ENCODE measurements at places on chromosomes 3 and 15. TPM values are rescaled to one million over a fixed set of nuclear protein-coding genes. Genes with fewer than 3 reads are reported as not detected.

GRCh38 chr3:42490243-42490642 lies 12.2 kb upstream of the VIPR1 start:
- DNase-seq: peak; percentile 69

DNA sequence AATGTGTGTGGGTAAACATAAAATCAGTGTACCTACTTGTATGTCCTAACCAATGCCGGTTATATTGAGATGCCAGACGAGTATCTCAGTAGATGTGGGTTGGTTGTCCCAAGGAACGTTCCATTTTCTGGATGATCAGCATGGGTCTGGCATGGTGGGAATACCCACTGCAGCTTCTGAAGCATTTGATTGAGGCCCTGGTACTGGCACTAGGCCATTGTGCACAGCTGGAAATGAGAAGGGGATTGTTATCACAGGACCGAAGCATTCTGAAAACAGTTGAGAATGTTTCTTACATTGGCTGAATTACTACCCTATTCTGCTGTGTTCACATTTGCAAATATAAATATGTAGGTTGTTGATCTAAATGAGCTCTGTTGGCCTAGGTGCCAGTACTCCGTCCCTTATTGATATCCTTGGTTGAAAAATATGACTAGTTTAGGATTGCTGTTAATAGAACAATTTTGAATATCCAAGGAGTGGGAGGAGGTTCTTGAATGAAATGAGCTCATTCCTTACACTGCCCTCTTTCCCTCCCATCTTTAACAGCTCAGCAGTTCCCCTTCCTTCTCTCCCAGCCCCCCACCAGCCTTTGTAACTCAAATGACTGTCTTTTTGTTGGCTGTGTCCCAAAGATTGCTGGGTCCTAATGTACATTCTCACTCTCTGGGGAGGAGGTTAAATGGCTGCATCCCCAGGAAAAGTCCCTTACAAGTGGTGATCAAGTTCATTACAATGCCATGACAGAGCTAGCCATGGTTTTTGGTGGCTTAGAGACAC lies 293.3 kb upstream of the TPM1 start:
- no peak for DNase-seq

CFAP92 gene
- 0.06 TPM for total RNA-seq

DNA sequence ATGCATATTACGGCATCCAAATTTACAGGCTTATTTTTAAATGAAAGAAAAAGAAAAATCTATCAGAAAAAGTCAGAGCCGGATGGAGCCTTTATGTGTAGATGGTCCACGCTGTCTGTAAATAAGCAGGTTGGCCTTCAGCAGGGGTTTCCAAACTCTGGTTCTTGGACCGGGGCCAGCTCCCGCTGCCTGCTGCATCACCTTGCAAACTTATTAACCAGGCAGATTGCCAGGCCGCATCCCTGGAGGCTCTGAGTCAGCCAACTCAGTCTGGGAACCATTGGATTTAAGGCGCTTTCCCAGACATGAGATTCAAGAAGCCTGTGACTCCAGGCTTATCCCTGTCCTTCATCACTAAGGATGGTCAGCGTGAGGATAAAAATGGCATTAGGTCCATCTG lies 212.4 kb downstream of the OPA1 start:
- DNase-seq: peak; percentile 96

RTP3 gene
- 0.41 TPM for total RNA-seq

TMC3 gene
- total RNA-seq: not detected

SLC22A13 gene
- not detected for total RNA-seq

DNA sequence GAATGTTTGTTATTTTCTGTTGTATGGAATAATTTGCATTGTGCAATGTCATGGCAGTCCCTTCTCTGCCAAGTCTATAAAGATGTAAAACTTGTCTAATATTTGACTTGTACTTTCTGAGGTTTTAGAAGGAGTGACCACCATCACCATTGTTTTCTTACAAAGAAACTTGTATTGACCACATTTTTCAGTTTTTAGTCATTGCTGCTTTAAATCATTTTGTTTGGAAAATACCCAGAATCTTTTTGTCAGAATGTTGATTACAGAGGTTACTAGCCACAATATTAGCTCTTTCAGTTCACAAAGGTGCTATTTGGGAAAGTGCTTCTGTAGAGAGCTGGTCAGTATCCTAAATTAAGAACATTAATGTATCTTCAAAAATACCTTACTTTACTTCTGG lies 532.4 kb upstream of the GBE1 start:
- DNase-seq: no peak

- peak; percentile 69 for DNase-seq
Measured at GRCh38 chr3:157475921-157476414, 27.2 kb downstream of the VEPH1 start.

GRCh38 chr3:27392950-27393679 lies 23.9 kb upstream of the NEK10 start:
- no peak for DNase-seq

GPR171 gene
- not detected for total RNA-seq

TTC21A gene
- 0.35 TPM for total RNA-seq

GRCh38 chr3:112746675-112747280 lies 99.9 kb downstream of the CD200R1L start:
- no peak for DNase-seq

DNA sequence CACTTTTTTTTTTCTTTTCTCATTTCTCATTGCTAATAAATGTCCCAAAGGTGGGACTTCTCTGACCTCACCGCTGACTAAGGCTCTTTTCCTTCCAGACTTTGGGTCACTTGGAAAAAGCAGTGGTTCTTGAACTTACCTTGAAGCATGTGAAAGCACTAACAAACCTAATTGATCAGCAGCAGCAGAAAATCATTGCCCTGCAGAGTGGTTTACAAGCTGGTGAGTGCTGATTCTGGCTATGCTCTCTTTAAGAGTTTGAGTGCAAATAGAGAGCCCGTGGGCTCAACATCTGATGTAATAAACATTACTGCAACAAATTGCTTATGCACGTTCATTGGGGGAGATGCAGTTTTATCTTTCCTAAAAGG lies 2.0 kb downstream of the BHLHE40 start:
- no peak for DNase-seq

MUC4 gene
- not detected for total RNA-seq

DNA sequence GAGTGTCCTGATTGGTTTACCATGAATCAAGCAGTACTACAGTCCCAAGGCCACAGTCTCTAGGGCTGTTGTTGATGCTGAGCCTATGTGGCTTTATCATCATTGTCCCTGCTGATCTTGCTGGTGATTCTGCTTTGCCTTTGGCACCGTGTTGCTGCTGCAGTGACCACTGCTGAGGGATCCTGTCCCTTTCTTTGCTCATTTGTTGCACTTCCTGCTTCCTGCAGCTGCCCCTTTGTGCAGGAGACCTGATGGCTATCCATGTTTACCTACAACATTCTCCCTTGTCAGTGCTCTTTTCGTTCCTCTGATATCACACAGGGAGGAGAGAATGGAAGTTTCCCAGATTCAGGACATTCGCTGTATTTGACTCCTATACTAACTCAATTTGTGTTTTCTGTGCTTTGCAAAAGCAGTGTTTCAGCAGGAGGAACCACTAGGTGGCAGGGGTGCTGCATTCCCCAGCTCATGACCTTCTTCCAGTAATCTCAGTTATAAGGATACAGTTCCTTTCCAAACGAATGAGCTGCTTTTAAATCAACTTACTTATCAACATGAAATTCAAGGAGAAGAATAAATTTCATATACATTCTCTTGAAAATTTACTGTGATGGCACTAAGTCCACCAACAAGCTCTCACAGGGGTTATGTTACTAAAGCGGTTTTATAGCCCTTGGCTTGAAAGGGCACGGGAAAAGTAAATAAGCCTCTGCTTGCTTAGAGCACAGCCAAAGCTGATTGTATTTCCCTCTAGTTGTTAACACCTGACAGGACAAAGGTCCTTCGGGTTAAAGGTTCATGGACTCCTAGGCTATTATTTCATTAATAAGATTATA lies 9.7 kb upstream of the THUMPD3 start:
- peak; percentile 61 for DNase-seq

LYZL4 gene
- total RNA-seq: not detected

GRCh38 chr3:58799271-58799670 lies 132.7 kb upstream of the FAM3D start:
- no peak for DNase-seq

DNA sequence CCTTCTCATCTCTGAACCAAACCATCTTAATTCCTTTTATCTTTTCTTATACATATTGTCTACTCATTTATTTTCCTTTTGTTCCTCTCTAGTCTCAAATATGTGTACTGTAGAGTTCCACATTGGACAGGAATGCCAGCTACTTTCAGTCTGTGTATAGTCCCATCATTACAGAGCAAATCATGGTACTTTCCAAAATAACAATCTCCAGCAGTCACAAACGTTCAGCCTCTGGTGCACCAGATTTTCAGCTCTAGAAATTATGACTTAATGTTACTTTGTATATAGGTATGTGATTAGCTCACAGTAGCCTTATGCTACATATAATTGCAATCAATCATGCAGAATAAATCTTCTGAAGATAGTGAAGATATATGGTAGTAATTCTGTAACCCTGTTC lies 32.5 kb upstream of the TM4SF4 start:
- DNase-seq: no peak

TNIK gene
- 5.5 TPM for total RNA-seq

DNA sequence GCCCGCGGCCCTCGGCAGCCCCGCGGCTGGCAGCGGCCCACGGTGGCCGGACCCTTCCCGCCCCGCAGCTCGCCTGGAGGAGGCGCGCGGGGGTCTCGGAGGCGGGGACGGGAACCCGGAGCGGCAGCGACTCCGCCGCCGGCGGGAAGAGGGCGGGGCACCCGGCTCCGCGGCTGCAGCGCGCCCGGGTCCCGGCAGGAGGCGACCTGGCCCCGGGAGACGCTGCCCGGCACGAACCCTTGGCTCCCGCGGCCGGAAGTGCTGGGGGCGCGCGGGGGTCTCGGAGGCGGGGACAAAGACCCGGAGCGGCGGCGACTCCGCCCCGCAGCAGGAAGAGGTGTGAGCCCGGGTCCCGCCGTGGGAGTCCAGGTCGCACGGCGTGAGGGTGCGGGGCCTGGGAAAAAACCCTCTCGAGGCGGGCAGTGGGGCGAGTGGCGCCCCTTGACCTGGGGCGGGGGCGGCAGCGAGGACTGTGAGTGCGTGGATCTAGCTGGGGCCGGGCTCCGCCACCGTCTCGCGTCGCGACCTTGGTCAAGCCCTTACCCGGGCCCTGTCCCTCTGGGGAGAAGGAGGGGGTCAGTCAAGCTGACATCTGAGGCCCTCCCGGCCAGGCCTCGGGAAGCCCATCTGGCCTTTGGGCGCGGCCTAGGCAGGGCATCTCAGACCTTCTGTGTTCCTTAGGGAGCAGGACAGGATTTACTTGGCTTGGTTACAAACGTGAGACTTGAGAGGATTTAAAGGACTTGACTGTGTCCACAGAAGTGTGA lies at the start of gene CIB2:
TSS of gene CIB2 (minus strand) at position 151 of the 767 bp plus-strand sequence. CDS start 230 bp downstream, outside the sequence.
- DNase-seq: peak; percentile 50

CHST2 gene
- 0.88 TPM for total RNA-seq

DNA sequence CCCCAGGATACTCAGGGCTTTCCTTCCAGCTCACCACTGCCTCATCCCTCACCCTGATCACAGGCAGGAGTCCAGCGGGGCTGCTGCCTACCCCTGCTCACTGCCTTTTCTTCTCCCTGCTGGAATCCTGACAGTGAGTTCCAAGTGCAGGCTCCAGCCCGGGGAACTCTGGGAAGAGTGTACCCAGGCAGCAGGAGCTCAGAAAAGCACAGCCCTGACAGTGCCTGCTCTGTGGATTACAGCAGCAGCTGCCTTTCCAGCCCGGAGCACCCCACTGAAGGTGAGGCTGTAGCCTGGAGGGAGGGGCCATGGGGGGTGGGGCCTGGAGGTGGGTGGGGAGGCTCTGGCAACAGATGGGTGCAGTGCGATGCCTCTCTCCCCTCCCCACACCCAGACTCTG lies 6.1 kb upstream of the JMJD7 start:
- no peak for DNase-seq

DNA sequence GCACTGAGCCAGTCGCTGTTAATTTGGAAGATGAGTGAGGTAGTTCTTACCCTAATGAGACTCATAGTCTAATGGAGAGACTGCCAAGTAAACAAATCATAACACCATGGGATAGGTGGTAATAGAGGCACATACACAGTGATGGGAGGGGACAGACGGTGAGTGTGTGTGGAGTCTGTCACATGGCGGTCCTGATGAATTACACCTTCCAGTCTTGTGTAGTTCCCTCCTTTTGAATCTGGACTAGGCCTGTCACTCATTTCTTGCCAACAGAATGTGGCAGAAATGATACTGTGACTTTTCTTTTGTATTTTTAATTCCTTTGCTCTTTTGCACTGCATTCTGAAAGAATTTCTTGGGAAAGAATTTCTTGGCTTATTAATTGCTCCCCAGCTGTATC lies 78.1 kb downstream of the NR1D2 start:
- no peak for DNase-seq

DNA sequence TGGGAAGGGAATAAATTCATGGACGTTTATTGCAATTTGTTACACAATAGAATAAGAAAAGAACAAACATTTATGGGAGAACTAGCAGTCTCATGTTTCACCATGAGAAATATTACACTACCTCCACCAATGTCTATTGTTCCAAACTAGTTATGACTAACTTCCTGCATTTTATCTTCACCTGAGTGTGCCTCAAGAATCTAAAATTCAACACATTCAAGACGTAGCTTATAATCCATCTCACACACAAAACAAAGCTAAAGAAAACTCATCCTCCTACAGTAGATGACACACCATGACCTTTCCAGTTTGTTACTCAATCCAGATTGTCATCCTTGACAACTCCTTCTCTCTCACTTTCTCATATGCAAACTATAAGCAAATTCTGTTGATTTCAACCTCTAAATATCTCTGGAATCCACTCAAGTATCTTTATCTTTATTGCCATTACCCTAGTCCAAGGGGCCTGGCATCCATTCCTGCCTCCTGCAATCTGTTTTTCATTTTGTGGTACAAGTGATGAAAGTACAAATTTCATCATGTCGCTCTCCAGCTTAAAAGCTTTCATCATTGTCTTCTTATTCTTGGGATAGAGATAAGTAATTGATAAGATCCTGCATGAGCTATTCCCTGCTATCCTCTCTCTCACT lies 229.9 kb downstream of the NR2F2 start:
- no peak for DNase-seq

SKOR1 gene
- not detected for total RNA-seq

MAPKAPK3 gene
- total RNA-seq: 25.5 TPM

DNA sequence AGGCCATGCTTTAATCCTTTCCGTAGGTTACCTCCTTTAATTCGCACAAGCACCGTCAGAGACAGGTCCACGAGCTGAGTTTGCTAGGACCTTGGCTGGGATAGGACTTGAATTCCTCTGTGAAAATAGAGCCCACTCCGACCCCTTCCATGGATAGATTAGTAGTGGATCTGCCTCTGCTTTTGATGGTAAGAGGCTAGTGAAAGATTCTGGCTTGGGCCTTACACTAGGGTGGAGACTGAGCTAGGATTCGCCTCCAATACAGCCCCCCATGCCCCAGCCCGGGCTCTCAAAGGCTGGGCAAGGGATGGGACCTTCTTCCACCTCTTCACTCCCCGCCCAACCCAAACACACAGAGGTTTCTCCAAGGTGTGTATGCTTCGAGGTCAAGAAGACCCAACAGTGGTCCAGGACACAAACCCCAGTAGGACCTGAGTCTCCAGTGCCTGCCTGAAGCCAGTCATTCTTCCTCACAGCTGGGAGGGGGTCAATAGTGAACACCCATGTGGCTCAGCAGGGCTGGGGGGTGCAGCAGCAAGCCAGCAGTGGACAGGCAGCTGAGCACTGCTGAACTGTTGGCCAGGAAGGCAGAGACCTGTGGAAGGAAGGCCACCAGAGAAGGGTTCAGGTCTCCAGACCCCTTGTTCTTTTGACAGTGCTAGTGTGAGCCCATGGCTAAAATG lies 75.7 kb downstream of the SPSB4 start:
- DNase-seq: no peak

GRCh38 chr15:85407421-85408269 lies 27.2 kb downstream of the AKAP13 start:
- DNase-seq: peak; percentile 95

PPP2R3A gene
- 7.5 TPM for total RNA-seq

NLGN1 gene
- total RNA-seq: 16.9 TPM
